Activated T-cell treated with anti-CD3 and anti-CD28 coated beads, Interleukin-2, amount 50 U/mL, for 48 hours (primary cell): ENCODE measurements at places on chromosomes 2 and 18.

- DNase-seq = no peak
Measured at GRCh38 chr2:223056701-223057418, 4.9 kb downstream of the KCNE4 start.

GRCh38 chr2:219073413-219074129, 12.8 kb upstream of the IHH start:
- peak; percentile 39 for DNase-seq

GRCh38 chr2:221385716-221386115, 186.4 kb downstream of the EPHA4 start:
- DNase-seq = no peak

DNA sequence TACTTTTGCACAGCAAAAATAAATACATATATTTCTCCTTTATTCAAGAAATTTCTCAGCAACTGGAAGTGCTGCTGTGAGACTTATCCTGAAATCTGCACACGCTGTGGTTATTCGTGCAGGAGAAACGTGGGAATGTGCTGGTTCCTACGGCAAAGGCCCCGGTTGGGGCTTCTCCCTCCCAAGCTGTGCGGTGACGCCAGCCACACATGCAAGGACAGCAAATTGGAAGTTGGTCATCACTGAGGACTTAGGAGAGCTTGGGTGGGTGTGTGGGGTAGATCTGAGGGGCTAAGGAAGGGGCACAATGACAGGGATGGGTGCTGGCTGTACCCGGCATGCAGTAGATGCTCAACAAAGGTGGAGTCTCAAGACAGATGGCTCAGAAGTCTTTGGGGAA, 16.5 kb upstream of the MTCL1 start:
- DNase-seq = no peak
